ENCODE measurements at places on chromosomes 6 and 20. TPM values are rescaled to one million over a fixed set of nuclear protein-coding genes. Genes with fewer than 3 reads are reported as not detected.

Gene CD24
- total RNA-seq: 0.68 TPM

Gene UCKL1
- 48.4 TPM for total RNA-seq

Gene SYCP2
- 15.0 TPM for total RNA-seq

Gene DDX43
- total RNA-seq: 3.5 TPM

Gene SMOC2
- not detected for total RNA-seq

Gene ZNF318
- 18.2 TPM for total RNA-seq

Gene SLC17A3
- 0.28 TPM for total RNA-seq

Gene TRIM40
- total RNA-seq: not detected

Gene TRMT6
- total RNA-seq: 15.1 TPM

DNA sequence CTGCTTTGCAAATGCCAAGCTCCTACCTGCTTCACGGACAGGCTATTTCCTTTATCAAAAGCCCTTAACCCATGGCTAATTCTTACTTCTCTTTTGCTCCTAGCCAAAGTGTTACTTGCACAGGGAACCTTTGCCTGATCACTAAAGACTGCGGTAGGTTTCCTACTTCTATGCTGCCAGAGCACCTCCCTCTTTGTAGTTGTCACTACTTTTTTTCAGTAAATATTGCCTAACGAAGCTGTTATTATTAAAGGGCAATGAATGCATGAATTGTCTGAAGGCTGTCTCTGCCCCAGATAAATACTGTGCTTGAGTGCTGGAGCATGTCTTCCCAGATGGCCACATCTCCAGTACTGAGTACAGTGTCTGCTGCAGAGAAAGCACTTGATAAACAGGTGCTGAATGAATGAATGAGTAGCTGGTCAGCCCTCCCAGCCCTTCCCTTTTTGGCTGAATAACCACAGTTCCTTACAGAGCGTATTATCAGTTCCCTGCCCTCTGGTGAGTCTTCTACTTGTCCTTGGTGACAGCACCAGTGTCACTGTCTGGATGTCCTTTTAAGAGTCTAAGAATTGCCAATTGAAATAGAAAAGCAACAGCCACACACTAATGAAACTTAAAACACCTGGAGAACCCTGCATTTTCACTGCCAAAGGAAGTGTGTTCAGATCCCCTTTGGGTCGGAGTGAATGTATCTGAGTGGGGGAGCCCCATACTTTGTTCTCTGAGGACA lies 73.6 kb upstream of the TRAF3IP2 start:
- no peak overlapping the region for H3K4me3 ChIP-seq
- H3K36me3 ChIP-seq: peaks cover 23% of the 10 kb centered on the region
- DNase-seq: no peak
- H3K4me1 ChIP-seq: peaks cover 15% of the 10 kb centered on the region
- no peaks in the 10 kb centered on the region for H3K27me3 ChIP-seq

GRCh38 chr6:117956386-117956785 lies 49.3 kb downstream of the SLC35F1 start:
- H3K4me3 ChIP-seq: no peak overlapping the region
- H3K4me1 ChIP-seq: no peaks in the 10 kb centered on the region
- no peaks in the 10 kb centered on the region for H3K36me3 ChIP-seq
- no peak overlapping the region for H3K27ac ChIP-seq
- DNase-seq: no peak

DNA sequence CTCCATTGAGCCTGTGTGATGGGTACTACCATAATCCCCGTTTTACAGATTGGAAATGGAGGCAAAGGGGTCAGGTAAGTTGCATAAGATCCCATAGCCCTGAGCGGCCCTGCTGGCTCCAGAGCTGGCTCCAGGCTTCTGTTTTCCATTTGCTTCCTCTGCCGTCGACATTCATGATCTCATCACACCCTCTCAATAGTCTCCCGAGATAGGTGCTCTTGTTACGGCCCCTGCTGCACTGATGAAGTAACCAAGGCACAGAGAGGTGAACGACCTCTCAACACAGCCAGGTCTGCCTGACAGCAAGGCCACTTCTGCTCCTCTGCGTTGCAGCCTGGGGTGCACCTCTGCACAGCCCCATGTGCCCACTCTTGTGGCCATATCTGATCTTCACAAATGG lies 16.9 kb downstream of the CDH22 start:
- peaks cover 19% of the 10 kb centered on the region for H3K27me3 ChIP-seq
- DNase-seq: no peak
- no peaks in the 10 kb centered on the region for H3K36me3 ChIP-seq
- no peak overlapping the region for H3K4me3 ChIP-seq
- no peaks in the 10 kb centered on the region for H3K4me1 ChIP-seq

GRCh38 chr20:60297649-60298048 lies 339.4 kb downstream of the CDH26 start:
- H3K27ac ChIP-seq: no peak overlapping the region
- H3K36me3 ChIP-seq: no peaks in the 10 kb centered on the region
- DNase-seq: no peak
- peaks cover 1% of the 10 kb centered on the region for H3K4me1 ChIP-seq

- no peaks in the 10 kb centered on the region for H3K27me3 ChIP-seq
- H3K27ac ChIP-seq: no peak overlapping the region
- no peak for DNase-seq
- H3K4me1 ChIP-seq: no peaks in the 10 kb centered on the region
These were observed 124.2 kb downstream of the GRM4 start for GRCh38 chr6:34021554-34022190.

DNA sequence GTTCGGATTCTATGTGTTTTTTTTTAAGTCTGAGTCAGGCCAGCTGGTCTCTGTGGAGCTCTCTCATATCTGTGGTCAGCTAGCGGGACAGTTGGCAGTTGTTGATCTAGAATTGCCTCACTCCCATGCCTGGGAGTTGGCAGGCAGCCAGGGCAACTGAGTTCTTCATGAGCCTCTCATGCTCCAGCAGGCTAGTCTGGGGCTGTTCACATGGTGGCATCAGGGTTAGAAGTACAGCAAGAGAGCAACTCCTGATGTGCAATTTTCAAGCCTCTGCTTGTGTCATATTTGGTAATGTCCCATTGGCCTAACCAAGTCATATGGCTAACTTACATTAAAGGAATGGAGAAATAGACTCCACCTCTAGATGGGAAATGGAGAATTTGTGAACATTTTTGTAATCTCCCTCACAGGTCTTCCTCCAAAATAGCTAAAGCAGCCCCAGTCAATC lies 6.7 kb upstream of the IFT52 start:
- H3K4me1 ChIP-seq: peaks cover 8% of the 10 kb centered on the region
- H3K4me3 ChIP-seq: no peak overlapping the region
- peaks cover 5% of the 10 kb centered on the region for H3K27me3 ChIP-seq
- no peak for DNase-seq
- no peak overlapping the region for H3K27ac ChIP-seq

DNA sequence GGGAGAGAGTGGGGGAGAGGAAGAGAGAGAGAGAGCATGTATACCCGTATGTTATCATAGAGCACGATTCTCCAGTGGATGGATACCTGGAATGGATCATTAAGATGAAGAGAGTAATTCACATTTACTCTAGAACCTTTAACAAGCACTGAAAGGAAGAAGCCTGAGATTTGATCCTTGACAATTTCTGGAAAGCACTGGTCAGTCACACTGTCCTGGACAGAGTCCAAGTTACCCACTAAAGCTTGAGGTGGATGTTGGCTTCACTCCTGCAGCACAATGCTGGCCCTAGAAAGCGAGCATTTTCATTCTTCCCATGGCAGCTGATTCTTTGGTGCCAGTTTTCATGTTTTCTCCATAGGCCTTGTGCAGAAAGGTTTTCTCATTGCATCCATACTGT lies 25.6 kb downstream of the NFYA start:
- H3K27me3 ChIP-seq: no peaks in the 10 kb centered on the region
- DNase-seq: no peak
- H3K4me3 ChIP-seq: no peak overlapping the region
- H3K27ac ChIP-seq: peak overlapping the region; percentile 11
- H3K4me1 ChIP-seq: peaks cover 6% of the 10 kb centered on the region

DNA sequence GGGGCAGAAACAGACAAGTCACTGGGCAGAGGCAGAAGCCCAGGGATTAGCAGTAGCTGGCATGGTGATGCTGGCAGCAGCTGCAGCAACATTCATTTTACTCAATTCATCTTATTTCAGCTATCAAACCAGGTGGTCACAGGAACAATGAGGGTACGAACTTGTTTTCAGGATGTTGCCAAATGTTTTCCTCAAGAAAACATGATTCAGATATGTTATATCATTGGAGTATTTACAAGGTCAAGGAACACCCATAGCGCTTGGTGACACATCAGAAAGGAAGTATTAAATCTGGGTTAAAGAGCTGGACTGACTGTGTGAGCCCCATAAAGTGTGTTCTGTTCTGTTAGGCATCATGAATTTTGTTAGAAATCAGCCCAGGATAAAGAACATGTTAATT lies 456.9 kb upstream of the ID4 start:
- H3K27me3 ChIP-seq: no peaks in the 10 kb centered on the region
- H3K36me3 ChIP-seq: no peaks in the 10 kb centered on the region
- H3K4me1 ChIP-seq: no peaks in the 10 kb centered on the region
- no peak overlapping the region for H3K4me3 ChIP-seq
- no peak overlapping the region for H3K27ac ChIP-seq

GRCh38 chr6:114106020-114106419 lies 135.1 kb upstream of the HDAC2 start:
- no peaks in the 10 kb centered on the region for H3K36me3 ChIP-seq
- H3K4me3 ChIP-seq: no peak overlapping the region
- peaks cover 11% of the 10 kb centered on the region for H3K27me3 ChIP-seq

DNA sequence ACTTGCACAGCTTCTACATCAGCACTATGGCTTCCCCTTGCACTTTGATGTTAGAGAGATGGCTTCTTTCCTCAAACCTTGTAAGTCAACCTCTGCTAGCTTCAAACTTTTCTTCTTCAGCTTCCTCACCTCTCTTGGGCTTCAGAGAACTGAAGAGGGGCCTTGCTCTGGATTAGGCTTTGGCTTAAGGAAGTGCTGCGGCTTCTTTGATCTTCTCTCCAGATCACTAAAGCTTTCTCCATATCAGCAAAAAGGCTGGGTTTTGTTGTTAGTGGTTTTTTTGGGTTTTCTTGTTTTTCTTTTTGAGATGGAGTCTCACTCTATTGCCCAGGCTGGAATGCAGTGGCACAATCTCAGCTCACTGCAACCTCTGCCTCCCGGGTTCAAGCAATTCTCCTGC lies 24.0 kb downstream of the CDK5RAP1 start:
- H3K27me3 ChIP-seq: no peaks in the 10 kb centered on the region
- peaks cover 16% of the 10 kb centered on the region for H3K4me1 ChIP-seq
- H3K4me3 ChIP-seq: no peak overlapping the region
- no peak for DNase-seq
- H3K27ac ChIP-seq: no peak overlapping the region

DNA sequence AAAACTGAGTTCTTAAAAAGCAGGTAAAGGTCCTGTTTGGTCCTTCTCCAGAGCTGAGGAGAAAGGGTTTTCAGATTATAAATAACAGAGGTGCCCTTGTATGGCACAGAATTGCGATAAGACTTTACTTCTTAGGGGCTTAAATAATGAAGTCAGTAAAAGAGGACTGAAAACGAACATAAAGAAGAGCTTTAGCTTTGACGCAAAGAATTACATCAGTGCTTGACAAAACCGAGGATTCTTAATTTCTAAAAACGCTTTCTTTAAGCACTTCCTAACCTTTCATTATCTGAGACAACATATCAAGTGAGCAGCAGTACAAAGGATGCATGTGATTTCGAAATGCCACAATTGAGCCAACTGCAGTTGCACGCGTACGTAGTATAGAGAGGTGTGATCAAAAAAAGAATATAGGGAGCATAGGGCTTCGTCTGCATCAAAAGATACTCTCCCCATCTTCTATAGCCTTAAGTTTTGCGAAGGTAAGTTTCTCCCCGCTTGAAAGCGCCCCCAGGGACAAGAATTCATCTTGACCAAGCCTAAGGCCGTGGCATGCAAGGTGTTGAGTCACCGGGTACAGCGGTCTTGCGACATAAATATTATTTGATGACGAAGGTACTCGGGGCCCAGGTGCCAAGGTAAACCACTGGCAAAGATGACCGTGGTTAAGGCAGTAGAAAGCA lies 778 bp upstream of the LOC128125822 start:
- peak overlapping the region; percentile 95 for H3K27ac ChIP-seq
- DNase-seq: no peak
- H3K4me1 ChIP-seq: peaks cover 29% of the 10 kb centered on the region
- peak overlapping the region; percentile 89 for H3K4me3 ChIP-seq
- H3K36me3 ChIP-seq: peaks cover 9% of the 10 kb centered on the region
